ENCODE measurements at places on chromosomes 6 and 20. TPM values are rescaled to one million over a fixed set of nuclear protein-coding genes. Genes with fewer than 3 reads are reported as not detected.

DNA sequence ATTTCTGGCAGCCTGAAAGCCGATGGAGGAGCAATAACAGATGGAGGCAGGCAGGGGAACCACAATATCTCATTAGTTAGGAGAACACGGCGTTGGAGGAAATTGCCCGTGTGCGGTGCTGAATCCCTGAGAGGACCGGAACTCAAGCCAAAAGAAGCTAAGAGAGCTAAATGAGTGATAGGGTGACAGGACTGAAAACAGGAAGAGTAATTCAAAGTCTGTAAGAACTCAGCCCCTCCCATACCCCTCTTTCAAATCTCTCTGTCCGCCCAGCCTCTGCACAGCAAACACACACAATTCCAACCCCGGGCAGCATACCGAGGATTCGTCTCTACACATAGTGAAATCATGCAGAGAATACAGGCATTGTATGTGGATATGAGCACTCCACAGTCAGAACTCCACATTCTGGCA, 2.6 kb upstream of the IPCEF1 start:
- DNase-seq, result peak; percentile 20

Gene RGS17
- 1.1 TPM for polyA plus RNA-seq

DNA sequence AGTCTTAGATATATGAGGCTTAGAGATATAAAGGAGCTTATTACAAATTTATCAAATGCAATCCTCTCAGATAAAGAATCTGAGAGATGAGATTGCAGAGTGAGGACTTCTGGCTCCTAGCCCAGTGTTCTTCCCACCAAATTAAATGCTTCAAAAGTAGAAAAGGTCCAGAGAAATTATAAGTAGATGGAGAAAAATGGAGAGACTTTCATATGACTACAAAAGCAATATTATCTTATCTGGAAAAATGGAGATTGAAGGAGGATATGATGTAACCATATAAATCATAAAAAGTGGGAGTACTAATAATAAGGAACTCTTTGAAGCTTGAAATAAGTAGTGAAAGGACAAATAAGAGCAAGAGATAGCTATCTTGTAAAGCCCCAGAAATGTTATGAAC, 2.8 kb downstream of the KCTD20 start:
- DNase-seq, result no peak

Gene TINAG
- polyA plus RNA-seq, result not detected

GRCh38 chr6:155381673-155382337, 67.5 kb upstream of the TFB1M start:
- no peak for DNase-seq

DNA sequence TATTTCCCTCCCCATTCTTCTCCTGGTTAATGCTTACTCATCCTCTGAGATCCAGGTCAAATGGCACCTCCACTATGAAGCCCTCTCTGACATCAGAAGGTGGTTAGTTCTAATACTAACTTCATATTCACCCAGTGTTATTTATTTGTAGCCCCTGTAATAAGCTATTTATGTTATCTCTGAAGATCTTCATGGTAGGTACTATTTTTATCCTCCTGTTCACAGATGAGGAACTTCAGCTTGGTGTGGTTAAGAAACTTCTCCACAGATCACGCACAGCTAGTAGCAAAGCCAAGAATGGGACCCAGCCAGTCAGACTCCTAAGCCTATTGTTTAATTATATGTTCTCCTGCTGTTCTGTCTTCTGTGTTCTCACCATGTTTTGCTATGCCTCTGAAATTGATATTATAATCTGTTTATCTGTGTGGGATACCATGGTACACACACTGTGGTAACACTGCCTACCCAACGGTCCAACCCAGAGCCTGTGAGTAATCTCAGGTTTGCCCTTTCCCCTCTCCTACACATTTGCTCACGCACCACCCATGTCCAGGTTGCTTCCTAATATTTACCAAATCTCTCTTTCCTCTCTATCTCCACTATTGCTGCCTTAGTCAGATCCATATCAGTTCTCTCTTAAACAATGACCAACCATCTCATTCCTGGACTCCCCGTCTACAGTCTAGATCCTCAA, 98.4 kb downstream of the IPCEF1 start:
- no peak for DNase-seq

Gene MAP1LC3A
- polyA plus RNA-seq, result 22.0 TPM

DNA sequence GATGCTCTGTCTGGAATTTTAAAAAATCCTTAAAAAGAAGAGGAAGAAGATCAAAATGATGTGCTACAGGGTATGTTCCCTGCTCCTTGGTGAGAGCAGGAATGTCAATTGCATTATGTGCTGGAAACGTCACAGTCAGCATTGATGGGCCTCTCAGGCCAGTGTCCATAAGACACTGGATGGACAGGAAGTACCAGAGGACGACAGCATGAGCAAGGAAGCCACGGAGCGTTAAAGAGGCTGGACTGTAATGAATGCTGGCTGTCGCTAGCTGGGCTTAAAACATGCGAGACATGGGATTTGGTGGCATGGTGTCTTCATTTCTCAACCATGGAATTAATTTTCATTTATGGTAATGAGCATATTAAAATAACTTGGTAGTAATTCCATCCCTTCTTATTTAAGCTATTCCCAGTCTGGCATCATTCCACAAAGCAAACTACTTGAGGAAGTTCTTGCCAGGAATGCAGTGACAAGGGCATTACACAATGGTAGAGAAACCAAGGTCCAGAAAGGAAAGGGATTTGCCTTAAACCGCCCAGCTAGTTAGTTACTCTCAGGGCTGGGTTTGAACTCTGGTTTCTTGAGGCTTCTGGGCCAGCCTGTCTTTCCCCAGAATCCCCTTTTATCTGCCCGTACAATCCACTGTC, 166.6 kb upstream of the SOX4 start:
- DNase-seq, result no peak

- DNase-seq, result no peak
Observed at GRCh38 chr20:31770243-31770642, 31.2 kb downstream of the TPX2 start.

Gene CBFA2T2
- 14.0 TPM for polyA plus RNA-seq

DNA sequence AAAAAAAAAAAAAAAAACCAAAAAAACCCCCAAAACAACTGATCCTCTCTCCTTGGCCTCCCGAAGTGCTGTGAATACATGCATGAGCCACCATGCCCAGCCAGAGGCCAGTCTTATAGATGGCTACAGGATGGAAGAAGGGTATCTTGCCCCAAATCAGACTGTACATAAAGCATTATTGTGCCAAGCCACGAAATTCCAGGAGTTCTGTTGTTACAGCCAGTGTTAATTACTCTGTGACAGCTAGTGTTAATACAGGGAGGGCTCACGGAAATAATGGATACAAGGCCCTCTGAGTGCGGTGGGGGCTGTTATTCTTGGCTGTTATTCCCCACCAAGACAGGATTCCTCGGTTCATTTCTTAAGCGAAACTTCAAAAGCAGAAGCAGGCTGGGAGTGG, 1.4 kb upstream of the CLPSL2 start:
- no peak for DNase-seq

Gene MUCL3
- not detected for polyA plus RNA-seq

Gene ANKRD66
- polyA plus RNA-seq, result 0.30 TPM

Gene PIGU
- polyA plus RNA-seq, result not detected

DNA sequence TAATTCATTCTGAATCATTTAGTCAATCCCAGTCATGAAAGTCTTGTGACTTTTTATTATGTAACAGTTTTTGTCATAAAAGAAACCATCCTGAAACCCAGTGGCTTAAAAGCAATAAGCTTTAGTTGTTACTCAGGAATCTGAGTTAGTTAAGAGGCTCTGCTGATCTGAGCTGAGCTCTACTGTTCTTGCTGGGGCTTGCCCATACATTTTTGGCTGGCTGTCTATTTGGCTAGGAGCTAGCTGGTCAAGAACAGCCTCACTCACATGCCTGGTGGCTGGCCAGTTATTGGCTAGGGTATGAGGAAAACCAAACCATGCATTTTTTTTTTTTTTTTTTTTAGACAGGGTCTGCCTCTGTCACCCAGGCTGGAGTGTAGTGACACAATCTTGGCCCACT, 10.6 kb downstream of the TCF21 start:
- DNase-seq, result no peak

GRCh38 chr6:68967549-68968300, 332.6 kb downstream of the ADGRB3 start:
- peak; percentile 32 for DNase-seq

DNA sequence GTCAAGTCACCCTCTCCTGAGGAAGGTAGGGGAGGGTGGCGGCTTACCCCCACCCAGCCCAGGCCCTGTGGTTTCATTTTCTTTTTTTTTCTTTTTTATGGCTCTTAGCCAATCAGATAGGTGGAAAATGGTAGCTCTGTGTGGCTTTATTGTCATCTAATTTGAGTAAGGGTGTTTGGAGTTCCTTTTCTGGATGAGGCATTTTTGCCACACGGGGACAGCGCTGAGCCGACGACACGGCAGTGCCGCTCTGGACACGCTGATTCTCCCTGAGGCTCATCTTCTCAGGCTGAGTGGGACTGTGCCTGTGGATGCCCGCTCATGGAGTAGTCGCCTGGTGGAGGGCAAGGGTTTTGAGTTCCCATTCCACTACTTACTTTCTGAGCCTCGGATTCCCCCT, 37.6 kb upstream of the ANGPT4 start:
- DNase-seq, result peak; percentile 2

DNA sequence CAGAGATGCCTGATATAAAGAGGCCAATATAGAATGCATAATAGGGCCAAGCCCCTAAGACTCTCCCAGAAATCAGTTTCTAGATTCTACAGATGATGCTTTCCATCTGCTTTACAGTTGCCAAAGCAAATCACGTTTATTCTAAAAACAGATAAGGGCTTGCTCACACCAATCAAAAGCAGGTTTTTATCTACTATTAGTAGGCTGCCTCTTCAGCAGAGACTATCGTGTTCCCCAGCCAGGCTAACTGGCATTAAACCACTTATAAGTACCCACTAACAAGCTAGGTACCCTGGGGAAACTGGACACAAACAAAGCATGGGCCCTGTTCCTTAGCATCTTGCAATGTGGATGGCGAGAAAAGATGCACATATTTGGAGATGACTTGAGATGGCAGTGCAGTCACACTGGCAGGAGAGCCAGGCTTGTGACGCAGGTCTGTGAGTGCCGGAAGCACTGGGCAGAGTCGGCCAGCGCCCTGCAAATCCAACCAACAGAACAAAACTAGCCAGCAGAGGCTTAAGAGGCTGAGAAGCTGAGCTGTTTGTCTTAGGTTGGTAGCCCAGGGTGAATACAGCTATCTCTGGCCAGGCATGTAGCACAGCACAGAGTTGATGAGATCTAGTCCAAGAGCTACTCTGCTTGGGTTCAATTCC, 73.4 kb downstream of the GFOD1 start:
- DNase-seq, result no peak

Gene BPI
- 0.65 TPM for polyA plus RNA-seq

DNA sequence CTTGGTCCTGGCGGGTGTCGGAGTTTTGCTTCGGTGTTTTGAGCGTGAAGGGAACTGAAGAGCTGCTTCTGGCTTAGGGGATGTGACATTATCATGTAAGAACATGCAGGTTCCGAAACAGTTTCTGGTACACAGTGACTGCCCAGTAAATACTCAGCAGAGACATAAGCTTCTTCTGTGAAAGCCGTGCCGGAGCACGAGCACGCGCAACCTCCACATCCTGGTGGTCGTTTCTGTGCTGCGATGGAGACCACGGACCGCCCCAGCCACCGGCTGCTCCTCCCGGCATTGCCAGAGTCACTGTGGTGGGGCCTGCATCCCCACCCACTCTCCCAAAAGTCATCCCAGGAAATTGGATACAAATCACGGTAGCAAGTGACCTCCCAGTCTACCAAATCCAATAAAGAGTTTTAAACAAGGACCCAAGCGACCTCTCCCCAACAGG, 18.7 kb downstream of the KIF25 start:
- DNase-seq, result no peak

- DNase-seq, result no peak
Observed at GRCh38 chr6:148697895-148698440, 48.9 kb upstream of the UST start.

DNA sequence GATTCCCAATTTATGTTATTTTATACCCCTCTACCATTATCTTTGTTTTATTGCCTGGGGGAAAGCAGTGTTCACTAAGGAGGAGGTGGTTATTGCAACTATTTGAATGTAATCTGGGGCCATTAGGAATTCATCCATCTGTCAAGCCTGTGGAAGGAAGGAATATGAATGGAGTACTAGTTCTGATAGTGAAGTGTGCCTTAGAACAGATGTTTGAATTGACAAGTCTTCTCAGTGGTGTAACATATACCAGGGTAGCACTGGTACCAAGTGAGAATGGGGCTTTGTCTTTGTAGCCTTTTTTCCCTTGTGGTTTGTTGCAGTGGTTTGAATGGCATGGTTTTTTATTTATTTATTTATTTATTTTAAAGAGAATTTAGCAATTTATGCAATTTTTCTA, 27.9 kb upstream of the HDAC2 start:
- no peak for DNase-seq

Gene TRIM15
- not detected for polyA plus RNA-seq

Gene FAM110A
- polyA plus RNA-seq, result 25.1 TPM

DNA sequence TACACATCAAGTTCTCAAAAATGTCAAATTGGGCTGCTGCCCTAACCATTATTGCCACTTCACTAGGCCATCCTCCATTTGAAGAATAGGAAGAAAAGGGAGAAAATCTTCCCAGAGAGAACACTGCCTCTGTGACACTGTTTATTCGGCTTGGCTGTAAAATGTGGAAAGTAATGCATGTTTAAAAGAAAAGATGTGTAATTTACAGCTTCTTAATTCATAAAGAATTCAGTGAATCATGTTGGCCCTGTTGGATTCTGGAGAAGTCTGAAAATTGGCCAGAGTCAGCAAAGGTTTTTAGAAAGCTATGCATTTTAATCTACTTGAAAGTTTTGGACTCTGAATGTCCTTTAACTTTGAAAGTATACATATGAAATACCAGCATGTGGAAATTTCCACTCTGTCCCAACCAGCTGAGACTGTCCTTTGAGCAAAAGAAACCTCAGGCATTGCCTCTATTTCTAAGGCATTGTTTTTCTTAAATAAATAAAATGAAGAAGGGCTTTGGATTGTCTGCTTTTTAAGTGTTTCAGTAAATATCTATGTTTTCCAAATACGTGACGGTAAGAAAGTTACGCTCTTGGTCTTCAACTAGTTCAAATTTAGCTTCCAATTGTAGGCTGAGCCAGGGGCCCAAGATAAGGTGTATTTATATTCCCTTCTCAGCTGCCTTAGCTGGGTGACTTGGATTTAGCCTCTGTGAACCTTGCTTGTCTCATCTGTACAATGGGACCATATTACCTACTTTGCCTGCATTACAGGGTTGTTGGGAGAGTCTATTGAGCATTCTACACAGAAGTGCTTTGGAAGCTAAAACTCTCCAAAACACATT, 222.2 kb downstream of the UST start:
- peak; percentile 64 for DNase-seq

Gene GCNT2
- 3.8 TPM for polyA plus RNA-seq

Gene HSPA1L
- polyA plus RNA-seq, result not detected

Gene LY6G6F
- polyA plus RNA-seq, result not detected

Gene MARCKS
- 210 TPM for polyA plus RNA-seq

- no peak for DNase-seq
Observed at GRCh38 chr6:138397128-138398122, 6.6 kb upstream of the HEBP2 start.

DNA sequence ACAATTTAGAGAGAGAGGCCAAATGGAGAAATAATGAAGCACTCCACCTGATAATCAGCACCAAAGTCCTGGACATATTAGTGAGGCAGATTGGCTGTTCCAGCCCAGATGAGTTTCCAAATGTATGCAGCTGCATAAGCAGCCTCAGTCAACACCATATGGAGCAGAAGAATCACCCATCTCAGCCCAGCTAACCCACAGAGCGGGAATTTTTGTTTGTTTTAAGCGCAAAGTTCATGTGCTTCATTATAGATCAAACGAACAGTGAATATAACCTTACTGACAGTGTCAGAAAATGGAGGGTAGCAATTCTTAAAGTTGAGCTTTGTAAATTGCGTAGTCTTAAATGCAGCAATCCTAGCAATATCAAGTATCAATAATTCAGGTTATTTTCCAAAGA, 234.0 kb upstream of the CEP162 start:
- DNase-seq, result no peak

GRCh38 chr20:57449398-57450354, 58.5 kb downstream of the RBM38 start:
- DNase-seq, result no peak

Data from muscle of arm (tissue), 14 donors.